ENCODE measurements at places on chromosomes 2 and 18.

- DNase-seq, result no peak
Observed at GRCh38 chr18:54197747-54198411, 26.6 kb downstream of the MBD2 start.

DNA sequence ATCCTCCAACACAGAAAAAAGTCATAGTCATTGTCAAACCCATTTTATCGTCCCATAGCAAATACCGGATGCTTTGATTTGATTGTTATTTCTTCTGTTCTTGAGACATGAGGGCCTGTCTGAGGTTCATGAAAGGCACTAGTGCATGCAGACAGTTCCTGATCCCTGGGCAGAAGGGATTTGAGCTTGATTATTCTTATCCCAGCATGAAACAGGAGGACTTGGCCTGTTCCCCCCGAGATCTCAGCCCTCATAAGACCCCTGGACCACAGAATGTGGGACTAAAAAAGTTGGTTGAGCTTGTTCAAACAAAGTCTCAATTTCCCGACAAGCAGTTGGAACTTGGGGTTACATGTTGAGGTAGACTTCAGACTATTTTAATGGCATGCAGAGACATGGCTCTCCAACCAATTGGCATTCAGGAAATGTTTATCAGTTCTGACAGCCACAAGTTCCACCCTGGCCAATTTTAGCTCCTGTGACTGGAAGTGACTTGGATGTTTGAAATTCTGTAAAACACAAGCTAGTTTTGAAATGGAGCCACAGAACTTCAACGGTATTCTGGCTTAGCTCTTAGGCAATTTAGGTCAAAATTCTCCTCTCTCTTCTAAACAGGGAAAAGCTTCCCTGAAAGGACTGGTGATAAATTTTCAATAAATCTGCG, 366.9 kb upstream of the SLC14A2 start:
- no peak for DNase-seq

DNA sequence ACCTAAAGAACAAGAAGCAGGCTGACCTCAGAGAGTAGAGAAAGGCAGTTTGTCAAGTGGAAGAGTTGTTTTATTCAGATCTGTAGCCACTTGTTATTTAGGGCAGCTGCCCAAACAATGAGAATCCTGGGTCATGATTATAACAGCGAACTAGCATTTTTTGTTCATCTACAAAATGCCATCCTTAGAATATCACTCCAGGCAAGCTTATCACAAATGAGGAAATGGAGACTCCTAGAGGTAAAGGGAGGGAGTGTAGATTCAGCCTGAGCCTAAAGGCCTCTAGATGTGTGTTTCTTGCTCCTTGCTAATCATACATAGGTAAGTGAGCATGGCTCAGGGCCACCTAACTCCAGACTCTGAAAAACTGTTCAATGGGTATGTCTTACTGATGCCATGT, 126.1 kb downstream of the HNMT start:
- no peak for DNase-seq

- no peak for DNase-seq
Observed at GRCh38 chr2:174121612-174122011, 126.7 kb downstream of the OLA1 start.

GRCh38 chr2:104236491-104236890, 617.4 kb upstream of the POU3F3 start:
- no peak for DNase-seq

Measured in activated CD8-positive, alpha-beta memory T cell treated with anti-CD3 and anti-CD28 coated beads for 48 hours (primary cell).